CD8-positive, alpha-beta T cell (primary cell): ENCODE measurements at places on chromosomes 5 and 9.
A peak's percentile ranks its signal among the peaks of the same experiment; 100 is the strongest.

DNA sequence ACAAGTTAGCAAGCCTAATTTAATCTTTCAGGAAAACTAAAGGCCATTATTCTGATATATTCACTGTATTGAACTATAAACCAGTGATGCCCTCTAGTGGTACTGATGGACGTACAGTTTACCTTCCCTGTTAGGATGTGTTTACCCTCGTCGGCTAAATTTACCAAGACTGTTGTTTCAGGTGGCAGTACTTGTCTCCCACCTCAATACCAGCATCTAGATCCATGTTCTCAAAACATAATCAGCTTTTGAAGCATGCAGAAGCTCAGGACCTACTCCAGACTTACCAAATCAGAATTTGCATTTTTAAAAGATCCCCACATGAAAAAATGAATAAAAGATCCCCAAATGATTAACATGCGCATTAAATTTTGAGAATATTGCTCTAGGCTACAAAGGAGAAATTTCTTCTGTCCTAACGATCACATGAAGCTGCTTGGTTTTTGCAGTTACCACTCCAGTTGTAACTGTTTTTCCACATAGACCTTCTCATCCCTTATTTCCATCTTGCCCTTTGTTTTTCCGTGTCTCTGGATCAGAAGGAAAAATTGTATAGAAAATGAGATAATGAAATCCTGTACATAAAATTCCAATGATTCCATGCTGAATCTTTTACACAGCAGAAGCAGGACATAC lies 3.2 kb upstream of the BAAT start:
- DNase-seq: peak; percentile 58

GRCh38 chr9:32930486-32930885 lies 70.9 kb downstream of the APTX start:
- no peak for DNase-seq

GRCh38 chr9:115398996-115399395 lies 281.0 kb upstream of the TNC start:
- DNase-seq: no peak

GRCh38 chr9:121700165-121700831 lies 48.9 kb downstream of the DAB2IP start:
- DNase-seq: peak; percentile 26

DNA sequence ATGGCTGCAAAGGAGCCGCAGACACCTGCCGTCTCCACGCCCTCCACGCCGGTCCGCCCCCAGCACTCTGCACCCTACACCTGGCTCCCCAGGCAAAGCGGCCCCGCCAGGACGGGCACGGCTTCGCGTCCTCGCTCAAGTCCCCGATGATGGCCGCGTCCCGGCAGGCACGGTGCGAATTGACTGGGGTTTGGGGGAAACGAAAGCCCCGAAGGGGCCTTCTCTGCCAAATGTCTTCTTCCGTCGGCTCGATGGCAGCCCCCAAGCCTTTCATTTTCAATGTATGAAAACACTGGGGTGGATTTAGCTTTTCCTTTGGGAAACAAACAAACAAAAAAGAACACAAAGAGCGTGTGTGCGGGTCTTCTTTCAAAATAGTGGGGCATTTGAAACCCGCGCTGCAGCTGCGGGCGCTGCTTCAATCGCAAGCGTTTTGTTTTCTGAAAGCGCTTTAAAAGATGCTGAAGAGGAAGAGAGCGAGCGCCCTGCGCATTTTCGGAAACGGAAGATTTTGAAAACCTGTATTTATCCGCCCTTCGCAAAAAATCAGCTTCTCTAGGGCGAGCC lies 160.0 kb downstream of the RMI1 start:
- no peak for DNase-seq

DNA sequence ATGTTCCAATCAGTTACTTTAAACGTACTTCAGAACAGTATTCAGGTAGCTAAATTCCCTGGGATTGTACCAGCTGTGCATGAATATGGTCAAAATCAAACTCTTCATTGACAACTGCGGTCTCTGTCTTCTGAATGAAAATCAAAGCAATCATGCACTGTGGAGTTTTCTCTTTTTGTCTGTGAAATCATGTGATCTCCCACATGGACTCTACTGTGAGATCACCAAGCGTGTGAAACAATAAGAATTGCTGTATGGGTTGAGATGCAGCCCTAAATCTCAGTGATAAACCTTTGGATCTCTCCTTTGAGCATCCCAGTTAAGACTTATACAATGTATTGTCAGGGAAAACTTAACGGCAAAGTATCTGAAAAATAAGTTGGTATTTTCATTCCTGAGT lies 6.1 kb downstream of the NRG2 start:
- no peak for DNase-seq

GRCh38 chr5:173303878-173304590 lies 24.2 kb downstream of the STC2 start:
- no peak for DNase-seq

DNA sequence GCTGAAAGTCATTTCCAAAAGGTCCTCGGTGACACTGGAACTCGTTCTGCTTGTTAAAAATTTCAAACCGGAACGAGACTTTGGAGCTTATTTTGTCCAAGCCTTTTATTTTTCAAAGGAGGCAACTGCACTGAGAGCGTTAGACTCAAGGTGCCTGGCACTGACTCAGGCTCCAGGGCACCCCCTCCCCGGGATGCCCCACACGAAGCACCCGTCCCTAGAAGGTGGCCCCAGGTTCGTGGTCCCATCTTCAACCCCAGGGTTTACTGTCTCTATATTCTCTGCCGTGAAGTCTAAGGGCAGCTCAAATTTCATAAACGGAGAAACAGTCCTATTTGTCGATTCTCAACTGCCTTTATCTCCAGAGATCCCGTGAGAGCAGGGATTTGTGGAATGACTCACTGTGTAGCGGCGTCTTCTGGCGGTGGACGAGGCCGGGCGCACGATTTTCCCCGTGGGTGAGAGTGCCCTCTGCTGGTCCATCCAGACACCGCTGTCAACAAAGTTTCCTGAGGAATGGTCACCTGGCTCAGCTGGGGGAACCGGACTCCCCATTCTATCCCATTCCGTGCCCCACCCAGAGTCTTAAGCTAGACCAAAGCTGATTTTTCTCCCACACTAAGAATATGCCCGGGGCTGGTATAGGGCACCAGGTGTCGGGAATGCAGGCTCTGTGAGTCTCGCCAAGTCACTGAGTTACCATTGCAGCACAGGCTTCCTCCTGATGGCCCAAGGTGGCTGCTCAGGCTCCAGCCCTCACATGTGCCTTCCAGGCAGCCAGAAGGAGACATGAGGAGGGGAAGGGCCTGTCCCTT lies 27.1 kb upstream of the SLC6A19 start:
- no peak for DNase-seq

GRCh38 chr9:35579130-35579529 lies 25.9 kb upstream of the TESK1 start:
- DNase-seq: no peak

GRCh38 chr9:136119061-136119882 lies 597 bp upstream of the TMEM250 start:
- peak; percentile 67 for DNase-seq

DNA sequence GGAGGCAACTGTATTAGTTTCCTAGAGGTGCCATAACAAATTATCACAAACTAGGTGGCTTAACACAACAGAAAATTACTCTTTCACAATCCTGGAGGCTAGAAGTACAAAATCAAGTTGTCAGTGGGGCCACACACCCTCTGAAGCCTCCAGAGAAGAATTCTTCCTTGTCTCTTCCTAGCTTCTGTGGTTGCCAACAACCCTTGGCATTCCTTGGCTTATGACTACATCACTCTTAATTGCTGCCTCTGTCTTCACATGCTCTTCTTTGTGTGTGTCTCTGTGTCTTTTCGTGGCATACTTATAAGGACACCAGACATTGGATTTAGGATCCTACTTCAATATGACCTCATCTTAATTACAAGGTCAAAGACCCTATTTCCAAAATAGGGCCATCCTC lies 327.5 kb downstream of the CHSY3 start:
- no peak for DNase-seq

DNA sequence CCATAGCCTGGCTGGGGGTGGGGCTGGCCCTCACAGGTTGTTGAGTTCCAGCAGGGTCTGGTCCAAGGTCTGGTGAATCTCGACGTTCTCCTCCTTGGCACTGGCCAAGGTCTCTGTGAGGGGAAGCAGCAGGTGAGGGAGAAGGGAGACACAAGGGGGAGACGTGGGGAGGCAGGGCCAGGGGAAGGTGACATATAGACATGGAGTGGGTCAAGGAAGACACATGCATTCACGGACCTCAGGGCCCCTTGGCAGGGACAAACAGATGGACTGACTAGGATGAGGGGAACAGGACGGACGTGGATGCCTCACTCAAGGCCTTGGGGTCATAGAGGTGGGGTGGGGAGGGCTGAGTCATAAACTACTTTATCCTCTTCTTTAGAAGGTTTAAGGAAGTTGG lies 7.7 kb downstream of the TPM2 start:
- no peak for DNase-seq

DNA sequence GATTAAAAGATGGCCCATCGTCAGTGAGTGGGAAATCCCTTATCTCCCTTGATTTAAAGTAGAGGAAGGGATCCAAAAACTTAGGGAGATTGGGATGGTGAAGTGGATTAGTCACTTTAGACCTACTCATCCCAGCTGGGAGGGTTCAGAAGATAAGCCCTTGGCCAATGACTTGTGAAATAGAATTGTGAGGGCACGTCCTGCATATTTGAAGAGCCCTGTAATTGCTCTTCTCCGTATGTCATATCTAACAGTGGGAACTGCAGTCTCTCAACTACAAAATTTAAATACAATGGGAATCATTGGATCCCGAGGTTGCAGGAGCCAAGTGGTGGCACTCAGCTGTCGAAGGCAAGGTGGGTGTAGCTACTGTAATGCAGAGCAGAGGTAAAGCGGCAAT lies 65.4 kb upstream of the C9orf72 start:
- no peak for DNase-seq

GRCh38 chr9:125538092-125538473 lies 168.9 kb downstream of the MAPKAP1 start:
- no peak for DNase-seq

- no peak for DNase-seq
Observed at GRCh38 chr5:172586125-172587060, 54.7 kb upstream of the NEURL1B start.

GRCh38 chr5:7473668-7474215 lies 77.8 kb downstream of the ADCY2 start:
- no peak for DNase-seq

- no peak for DNase-seq
Observed at GRCh38 chr9:124399968-124400940, 15.0 kb downstream of the PSMB7 start.

DNA sequence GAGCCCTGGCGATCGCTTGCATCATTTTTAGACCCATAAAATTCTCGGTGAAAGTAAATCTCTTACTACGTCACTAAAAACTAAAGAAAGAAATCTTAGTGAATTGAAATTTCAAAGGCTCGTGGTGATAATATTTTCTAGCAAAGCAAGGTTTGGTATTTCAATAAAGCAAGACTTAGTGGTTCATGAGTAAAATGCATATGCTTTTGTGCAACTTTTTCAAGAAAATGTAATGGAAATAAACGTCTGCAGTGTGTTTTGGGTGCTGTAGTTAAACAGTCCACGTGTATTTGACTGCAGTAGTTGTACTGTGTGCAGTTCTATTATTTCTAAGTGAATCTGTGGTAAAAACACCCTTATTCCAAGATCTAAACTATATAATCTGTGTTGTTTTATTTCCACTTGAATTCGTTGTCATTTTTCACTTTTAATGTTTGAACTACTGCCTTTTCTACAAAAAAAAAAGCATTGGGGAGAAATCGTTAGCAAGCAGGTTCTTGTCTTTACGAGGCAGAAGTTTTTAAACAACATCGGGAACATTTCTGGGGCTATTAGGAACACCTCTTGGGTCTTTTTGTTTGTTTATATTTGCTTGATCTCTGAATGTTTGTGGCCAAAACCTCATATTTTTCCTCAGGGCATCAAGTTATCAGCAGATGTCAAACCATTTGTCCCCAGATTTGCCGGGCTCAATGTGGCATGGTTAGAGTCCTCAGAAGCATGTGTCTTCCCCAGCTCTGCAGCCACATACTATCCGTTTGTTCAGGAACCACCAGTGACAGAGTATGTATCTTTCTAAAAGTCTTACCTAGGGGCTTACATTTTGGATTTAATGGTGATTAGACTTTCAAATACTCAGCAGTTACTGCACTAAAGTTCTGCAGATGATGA lies 960 bp downstream of the SECISBP2 start:
- DNase-seq: no peak

- DNase-seq: no peak
Observed at GRCh38 chr5:168089201-168089887, 202.1 kb upstream of the WWC1 start.

- DNase-seq: no peak
Observed at GRCh38 chr9:83043597-83043996, 19.3 kb downstream of the RASEF start.
